Left kidney (tissue), 8 donors: ENCODE measurements at places on chromosomes 7 and 10. TPM values are rescaled to one million over a fixed set of nuclear protein-coding genes. Genes with fewer than 3 reads are reported as not detected.

The TEX36 gene
- not detected for polyA plus RNA-seq

The OR6B1 gene
- not detected for polyA plus RNA-seq

The CCDC136 gene
- 26.3 TPM for polyA plus RNA-seq

GRCh38 chr7:8129318-8129659, 132.7 kb downstream of the ICA1 start:
- no peak for DNase-seq

The ANKRD1 gene
- polyA plus RNA-seq, result 0.86 TPM

DNA sequence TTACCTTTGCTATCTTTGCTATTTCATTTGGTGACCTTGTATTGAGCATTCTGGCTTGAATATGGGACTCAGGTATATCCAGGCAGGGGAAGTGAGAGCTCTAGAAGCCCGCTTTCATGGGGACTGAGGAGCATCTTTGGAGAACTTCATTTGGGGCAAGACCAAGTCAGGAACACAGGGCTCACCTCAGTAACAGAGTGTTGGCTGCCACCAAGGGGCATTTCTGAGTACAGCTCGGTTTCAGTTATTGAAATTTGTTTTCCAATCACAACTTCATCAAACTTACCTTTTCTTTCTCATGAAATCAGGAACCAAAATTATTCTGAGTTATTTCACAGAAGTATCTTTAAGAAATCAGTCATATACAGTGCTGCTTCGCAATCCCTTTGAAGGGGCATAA, 337.2 kb downstream of the C7orf25 start:
- DNase-seq, result no peak

The PTN gene
- 176 TPM for polyA plus RNA-seq
